Endodermal cell (in vitro differentiated cells): ENCODE measurements at places on chromosomes 2 and 18. TPM values are rescaled to one million over a fixed set of nuclear protein-coding genes. Genes with fewer than 3 reads are reported as not detected.

The GALNT14 gene
- 1.4 and 2.1 TPM in 2 replicates for total RNA-seq

The TMEM247 gene
- not detected in 3 replicates for total RNA-seq

The CNRIP1 gene
- not detected in 3 replicates for total RNA-seq

The CHMP1B gene
- 35.3 TPM in 2 replicates for total RNA-seq

The HOXD1 gene
- total RNA-seq, result 0.18 to 2.8 TPM (median 0.38 TPM) in 3 replicates

The PARD6G gene
- 5.5 to 20.3 TPM (median 17.3 TPM) in 3 replicates for total RNA-seq

The TMEM163 gene
- total RNA-seq, result 0.21 to 0.24 TPM (median 0.23 TPM) in 3 replicates
